ENCODE measurements at places on chromosomes 7 and 10.

DNA sequence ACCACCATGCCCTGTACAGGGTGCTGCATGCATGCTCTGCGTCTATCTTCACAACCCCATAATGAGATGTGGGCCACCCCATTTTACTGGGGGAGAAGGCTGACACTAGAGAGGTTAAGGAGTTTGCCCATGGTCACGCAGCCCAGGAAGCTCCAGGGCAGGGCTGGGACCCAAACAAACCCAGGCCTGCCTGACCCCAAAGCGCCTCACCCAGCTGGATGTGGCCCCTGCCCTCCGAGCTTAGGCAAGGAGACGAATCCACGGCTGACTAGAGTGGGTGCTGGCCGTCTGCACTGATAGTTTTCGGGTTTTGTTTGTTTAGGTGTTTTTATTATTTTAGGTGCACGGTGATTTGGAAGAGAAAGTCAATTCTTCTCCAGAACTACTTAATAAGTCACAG, 65.7 kb downstream of the CHST15 start:
- DNase-seq = no peak

DNA sequence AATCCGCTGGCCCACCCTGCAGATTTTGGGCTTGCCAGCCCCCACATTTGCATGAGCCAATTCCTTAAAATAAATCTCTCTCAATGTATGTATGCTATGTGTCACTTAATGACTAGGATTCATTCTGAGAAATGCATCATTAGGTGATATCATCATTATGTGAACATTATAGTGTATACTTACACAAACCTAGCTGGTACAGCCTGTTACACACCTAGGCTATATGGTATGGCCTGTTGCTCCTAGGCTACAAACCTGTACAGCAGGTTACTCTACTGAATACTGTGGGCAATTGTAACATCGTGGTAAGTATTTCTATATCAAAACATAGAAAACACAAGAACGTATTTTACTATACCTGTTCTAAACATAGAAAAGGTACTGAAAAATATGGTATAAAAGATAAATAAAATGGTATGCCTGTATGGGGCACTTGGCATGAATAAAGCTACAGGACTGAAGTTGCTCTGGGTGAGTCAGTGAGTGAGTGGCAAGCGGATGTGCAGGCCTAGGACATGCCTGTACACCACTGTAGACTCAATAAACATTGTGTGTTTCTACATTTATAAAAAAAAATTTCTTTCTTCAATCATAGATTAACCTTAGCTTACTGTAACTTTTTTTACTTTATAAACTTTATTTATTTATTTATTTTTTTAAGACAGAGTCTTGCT, 135.9 kb downstream of the ABCA13 start:
- DNase-seq = no peak

- DNase-seq = no peak
Measured at GRCh38 chr10:24115403-24115802, 93.5 kb upstream of the KIAA1217 start.

GRCh38 chr7:50363327-50364060, 59.0 kb downstream of the IKZF1 start:
- DNase-seq = no peak

GRCh38 chr10:22648547-22648961, 65.8 kb downstream of the PIP4K2A start:
- no peak for DNase-seq

- DNase-seq = no peak
Measured at GRCh38 chr10:77357611-77358310, 279.8 kb downstream of the KCNMA1 start.

GRCh38 chr10:3538291-3538655, 246.7 kb downstream of the KLF6 start:
- DNase-seq = no peak

DNA sequence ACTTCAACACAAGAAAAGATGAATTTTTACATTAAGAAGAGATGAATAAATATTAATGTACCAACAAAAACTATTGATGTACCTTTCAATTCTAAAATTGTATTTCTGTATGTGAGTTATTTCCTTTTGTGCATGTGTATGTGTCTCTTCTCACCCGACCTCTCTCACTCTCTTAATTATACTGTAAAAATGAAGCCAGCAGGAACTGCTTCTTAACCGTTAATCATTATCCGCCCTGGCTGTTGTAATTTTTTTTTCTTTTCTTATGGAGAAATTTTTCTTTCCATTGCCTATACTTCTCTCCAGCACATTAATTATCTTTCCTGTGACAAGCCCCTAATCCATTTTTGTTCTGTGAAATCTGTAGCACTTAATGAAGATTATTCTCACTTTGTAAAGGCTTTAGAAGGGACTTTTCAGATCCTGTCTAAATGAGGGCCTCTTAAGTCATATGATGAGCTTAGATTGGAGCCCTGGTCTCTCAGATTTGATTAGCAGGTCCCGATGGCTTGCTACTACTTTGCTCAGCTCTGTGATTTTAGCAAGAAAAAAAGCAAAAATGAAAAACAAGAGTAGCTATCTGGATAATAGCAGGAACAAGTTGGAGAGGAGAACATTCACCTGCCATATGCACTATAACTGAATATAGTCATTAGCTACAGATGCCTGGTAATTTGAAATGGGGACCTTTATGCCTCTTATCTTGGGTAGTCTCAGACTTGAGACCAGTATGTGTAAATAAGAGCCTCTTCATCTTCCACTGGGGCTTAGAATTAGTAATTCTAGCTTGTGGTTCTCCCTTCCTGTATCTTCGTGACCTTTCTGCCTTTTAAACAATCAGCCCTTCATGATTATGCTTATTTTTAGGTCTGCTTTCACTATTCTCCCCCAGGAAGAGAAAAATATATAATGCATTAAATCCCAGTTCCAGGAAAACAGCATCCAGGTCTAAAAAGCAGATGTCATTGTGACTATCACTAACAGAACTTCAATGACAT, 80.0 kb upstream of the COL1A2 start:
- no peak for DNase-seq

- no peak for DNase-seq
Measured at GRCh38 chr7:106767498-106768323, 97.4 kb upstream of the PIK3CG start.

DNA sequence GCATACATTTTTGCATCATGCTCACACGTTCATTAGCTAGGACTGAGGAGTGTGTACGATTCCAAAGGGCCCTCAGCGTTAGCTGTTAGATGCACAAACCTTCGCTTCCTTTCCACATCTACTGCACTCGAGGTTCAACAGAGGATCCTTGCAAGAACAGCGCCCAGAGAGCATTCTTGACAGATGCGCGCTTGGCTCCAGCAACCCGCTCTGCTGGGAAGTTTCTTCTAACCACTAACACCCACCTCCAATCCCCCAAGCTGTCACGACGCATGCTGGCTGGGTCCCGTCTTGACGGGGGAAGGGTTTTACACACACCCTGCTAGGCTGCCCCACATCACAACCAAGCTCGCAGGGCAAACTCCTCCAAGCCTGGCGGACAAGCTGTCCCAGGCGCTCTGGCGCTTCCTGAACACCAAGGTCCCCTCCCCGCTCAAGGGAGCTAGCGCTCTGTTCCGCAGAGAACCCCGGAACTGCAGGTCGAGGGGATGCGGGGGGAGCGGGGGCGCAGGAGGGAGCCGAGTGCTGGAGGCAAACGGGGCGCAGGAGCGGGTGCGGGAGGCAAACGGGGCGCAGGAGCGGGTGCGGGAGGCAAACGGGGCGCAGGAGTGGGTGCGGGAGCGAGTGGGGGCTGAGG, 653 bp upstream of the ADRB1 start:
- DNase-seq = no peak

DNA sequence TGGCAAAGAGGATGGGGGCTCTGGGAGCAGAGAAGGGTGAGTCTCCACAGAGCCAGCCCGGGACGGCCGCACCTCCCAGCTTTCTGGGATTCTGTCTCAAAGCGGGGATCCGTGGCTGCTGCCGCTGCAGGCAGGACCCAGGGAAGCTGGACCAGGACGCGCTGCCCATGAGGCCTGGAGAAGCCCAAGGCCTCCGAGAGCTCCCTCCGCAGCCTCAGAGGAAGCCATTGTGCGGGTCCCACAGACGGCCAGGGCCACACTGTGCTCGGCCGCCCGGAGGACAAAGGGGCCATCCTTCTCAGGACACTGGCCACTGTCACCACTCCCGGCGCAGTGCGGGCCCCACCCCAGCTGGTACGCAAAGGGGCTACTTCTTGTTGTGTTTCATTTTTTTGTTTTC, 79.3 kb upstream of the PDGFA start:
- DNase-seq = no peak

GRCh38 chr7:140403878-140404564, at the start of gene RAB19:
Gene RAB19, plus strand, starts transcription at chr7:140404058. Its CDS starts 3,589 bp downstream, at chr7:140407647.
- DNase-seq = peak; percentile 22

DNA sequence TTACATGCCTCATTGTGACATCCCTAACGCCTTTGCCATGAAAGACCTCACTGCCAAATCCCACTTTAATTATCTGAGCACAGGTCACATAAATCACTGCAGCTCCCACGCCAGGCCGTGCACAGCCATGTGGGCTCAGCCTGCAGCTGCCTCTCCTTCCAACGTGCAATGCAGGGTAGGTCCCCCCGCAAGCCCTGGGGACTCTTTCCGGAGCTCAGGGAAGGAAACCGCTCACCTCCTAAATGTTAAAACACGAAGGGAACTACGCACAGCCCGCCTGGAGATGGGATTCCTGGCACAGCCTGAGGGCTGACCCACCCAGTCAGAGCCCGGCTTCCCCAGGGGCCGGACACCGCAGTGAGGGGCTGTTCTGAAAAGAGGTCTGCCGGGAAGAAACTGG, 128.0 kb downstream of the MAD1L1 start:
- no peak for DNase-seq
